Hematopoietic multipotent progenitor cell (in vitro differentiated cells): ENCODE measurements at places on chromosomes 11 and 22. TPM values are rescaled to one million over a fixed set of nuclear protein-coding genes. Genes with fewer than 3 reads are reported as not detected.

- no peak for DNase-seq
These were observed 2.2 kb upstream of the DDX10 start for GRCh38 chr11:108662700-108663099.

GRCh38 chr22:25546751-25547150, 17.7 kb upstream of the GRK3 start:
- peak; percentile 34 for DNase-seq

- no peak for DNase-seq
These were observed 57.5 kb downstream of the BCR start for GRCh38 chr22:23237841-23238240.

DNA sequence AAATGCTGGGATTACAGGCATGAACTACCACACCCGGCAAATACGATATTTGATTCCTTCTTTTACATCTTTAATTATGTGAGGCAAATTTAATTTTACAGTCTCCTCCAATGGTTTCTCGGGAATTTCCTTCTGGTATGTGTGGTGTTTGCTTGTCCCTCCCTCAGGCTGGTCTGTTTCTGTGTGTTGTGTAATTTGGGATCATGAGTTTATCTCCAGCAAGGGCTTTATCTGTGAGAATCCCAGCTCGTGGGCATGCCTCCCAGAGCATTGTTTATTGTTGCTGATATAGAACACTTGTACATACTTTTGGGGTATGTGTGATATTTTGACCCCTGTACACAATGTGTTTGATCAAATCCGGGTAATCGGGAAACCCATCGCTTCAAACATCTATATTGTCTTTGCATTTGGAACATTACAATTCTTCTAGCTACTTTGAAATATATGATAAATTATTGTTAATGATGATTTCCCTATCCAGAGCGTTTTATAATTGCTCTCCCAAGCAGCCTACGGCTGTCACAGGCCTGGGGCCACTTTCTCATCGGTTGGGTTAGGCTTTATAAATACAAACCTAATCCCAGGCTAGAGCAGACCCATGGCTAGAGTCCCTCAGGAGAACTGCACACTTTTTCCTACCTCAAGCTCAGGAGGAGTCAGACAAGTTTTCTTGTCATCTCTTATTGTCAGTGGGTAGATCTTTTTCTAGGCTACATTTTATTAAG, 15.0 kb upstream of the PRR5 start:
- DNase-seq = no peak

GRCh38 chr11:135074397-135074998, 662.5 kb upstream of the B3GAT1 start:
- no peak for DNase-seq

DNA sequence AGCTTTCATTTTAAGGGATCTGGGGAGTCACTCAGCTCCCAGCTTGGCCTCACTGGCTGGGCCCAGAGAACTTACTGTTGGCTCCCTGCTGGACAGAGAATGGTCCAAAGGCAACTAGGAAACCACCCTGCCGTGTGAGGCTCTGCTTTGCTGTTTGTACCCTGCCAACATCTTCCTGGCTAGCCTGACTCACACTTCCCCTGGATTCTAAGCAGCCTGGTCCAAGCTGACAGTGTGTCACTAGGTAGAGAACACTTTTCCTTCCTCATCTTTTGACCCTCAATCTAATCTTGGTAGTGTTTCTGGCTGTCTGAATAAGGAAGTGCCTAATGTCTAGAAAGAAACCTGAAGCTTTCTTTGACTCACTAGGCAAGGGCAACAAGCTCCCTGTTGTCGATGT, 76.7 kb downstream of the FAR1 start:
- peak; percentile 22 for DNase-seq

DNA sequence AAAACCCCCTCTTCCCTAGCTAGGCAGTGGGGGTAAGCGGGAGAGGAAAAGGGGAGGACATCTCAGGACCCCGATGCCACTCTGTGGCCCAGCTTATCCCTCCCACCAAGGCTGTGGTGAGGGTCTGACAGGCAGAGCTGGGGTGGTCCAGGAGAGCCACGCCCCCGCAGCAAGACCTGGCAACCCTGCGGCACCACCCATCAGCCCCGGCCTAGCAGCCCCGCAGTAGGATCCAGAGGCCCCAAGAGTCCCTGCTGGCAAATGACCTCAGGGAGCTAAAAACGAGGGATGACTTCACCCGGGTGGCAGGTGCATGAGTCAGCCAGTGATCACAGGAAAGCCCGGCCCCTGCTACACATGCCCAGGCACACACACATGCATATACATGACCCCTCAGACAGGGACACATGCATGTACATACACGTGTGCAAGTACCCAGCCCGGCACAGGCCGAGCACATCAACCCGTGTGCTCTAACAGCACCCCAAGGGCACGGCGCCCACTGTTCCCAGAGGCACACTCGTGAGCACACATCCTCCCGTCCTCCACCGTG, 32.3 kb downstream of the ARVCF start:
- no peak for DNase-seq

- no peak for DNase-seq
These were observed 1.3 kb upstream of the FAM118A start for GRCh38 chr22:45308391-45308956.

DNA sequence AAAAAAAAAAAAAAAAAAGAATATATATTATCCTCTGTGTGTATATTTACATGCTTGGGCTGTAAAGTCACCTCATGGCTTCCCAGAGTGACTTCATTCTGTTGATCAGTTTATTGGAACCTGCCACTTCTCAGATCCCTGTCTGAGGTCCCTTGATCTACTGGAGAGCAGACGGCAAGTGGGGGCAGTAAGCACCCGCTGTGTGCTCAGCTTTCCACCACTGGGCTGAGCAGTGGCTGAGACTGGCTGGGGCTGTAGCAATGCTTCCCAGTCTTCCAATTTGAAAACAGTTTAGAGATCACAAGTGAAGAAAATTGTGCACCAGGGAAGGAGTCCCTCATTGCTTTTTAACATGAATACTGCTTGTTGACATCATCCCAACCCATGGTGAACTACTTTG, 6.9 kb upstream of the RBM4B start:
- DNase-seq = no peak

GRCh38 chr11:61769169-61769920, 16.9 kb downstream of the MYRF start:
- DNase-seq = no peak

DNA sequence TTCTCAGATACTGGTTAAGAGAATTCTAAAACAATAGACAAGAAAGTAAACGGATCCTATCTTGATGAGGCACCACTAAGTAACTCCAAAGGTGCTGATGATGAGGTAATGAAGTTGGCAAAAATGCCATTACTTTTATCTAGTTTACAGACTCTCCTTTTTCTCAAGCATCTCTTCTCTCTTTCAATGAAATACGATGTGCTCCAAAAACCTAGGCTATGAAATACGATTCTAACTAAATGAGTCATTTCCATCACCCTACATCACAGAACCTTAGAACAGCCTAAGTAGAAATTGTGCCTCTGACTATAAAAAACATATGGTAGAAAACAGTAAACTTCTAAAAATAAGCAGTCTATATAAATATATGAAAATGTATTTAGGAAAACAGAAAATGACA, 58.9 kb upstream of the ARHGAP32 start:
- DNase-seq = no peak

DNA sequence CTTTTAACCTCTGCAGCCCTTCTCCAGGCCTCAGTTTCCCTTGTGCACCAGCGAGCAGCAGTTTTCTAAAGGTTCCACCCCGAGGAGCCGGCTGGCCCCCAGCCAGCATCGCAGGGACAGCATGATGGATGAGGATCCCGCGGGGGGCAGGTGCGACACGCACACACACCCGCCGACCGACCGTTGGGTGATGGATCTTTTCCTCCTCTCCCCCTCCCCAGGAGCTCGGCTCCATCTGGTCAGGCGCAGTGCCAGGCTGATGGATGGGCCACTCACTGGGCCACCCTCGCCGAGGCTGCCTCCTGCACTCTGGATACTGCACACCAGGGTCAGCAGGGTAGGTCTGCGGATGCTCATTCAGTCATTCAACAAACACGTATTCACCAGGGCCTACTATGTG, 12.8 kb upstream of the CABP7 start:
- DNase-seq = no peak

- no peak for DNase-seq
These were observed 135.4 kb upstream of the PLET1 start for GRCh38 chr11:112396076-112396475.

DNA sequence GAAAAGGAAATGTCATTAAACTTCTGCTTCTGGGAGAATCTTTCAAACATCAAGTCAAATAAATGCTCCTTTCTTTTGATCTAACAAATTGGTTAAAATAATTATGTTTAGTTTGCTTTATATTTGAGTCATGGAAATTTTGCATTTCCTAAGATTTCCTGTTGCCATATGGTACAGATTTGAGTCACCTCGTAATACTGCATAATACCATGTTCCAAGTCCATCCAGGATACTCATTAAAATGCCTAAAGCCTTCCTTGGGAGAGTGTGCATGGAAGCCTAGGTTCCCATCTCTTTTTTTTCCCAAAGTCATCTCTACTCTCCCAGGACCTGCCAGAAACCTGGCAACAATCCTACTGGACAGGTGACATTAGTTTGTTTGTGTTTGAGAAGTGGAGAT, 4.2 kb downstream of the OR9I1 start:
- no peak for DNase-seq

DNA sequence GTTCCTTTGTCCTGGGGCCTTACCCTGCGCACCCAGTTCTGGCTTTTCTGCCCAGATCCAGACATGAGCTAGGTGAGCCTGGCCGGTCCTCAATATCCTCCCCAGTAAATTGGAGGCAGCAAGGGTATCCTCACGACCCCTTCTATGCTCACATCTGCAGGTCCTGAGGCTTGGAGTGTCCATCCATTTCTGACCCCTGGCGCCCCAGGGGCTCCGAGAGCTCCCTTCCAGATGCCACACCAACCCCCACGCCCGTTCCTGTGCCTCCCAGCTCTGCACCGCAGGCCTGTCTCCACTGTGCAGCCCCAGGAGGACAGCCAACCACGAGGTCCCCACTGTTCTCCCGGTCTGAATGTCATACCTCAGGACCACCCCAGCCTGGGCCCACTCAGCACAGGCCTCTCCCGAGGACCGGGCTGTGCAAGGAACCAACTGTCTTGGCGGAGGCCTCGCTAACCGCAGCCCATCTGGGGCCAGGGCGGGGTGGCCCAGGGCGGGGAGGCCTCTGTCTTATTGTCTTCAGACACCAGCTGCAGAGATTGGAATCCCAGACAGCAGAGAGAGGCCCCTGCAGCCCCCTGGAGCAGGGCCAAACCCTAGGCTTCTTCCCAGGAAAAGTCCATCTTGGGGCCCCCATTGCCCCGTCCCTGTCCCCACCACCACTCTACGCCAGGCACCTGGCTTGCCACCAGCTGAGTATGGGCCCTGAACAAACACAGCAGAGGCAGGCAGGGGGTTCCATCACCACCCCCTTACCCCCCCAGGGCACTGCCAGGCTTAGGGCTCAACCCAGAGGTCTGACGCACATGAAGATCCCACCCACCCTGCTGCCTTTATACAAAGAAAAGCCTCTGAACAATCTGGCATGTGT, 39.3 kb downstream of the ALX4 start:
- no peak for DNase-seq

KRTAP5-1 gene
- total RNA-seq = not detected

SYCE3 gene
- 0.54 TPM for total RNA-seq

HBB gene
- total RNA-seq = 708 TPM

TSGA10IP gene
- total RNA-seq = not detected

CRYBB1 gene
- 0.27 TPM for total RNA-seq

CLTCL1 gene
- total RNA-seq = 1.6 TPM

MS4A6A gene
- 4.3 TPM for total RNA-seq

FXYD2 gene
- 0.54 TPM for total RNA-seq

AIFM3 gene
- total RNA-seq = 1.6 TPM

JAML gene
- total RNA-seq = 26.9 TPM
